ENCODE measurements at places on chromosomes 1 and 21.

- no peak for DNase-seq
These were observed 83.4 kb downstream of the LYST start for GRCh38 chr1:235783148-235783776.

- DNase-seq: no peak
These were observed 248.7 kb downstream of the NPHP4 start for GRCh38 chr1:5743435-5744095.

GRCh38 chr1:201946224-201946908, at the start of gene LMOD1:
Gene LMOD1, minus strand, starts transcription at chr1:201946548. Its CDS starts 208 bp downstream, at chr1:201946340.
- DNase-seq: peak; percentile 80

GRCh38 chr1:151968058-151968457, 25.6 kb downstream of the S100A10 start:
- no peak for DNase-seq

- DNase-seq: no peak
These were observed 103.4 kb downstream of the HLX start for GRCh38 chr1:220982686-220983085.

GRCh38 chr1:175218786-175219434, 26.3 kb upstream of the KIAA0040 start:
- no peak for DNase-seq

Measured in right forelimb (tissue), 1 donor.